Muscle of back (tissue), 13 donors: ENCODE measurements at places on chromosomes 12 and 14.

DNA sequence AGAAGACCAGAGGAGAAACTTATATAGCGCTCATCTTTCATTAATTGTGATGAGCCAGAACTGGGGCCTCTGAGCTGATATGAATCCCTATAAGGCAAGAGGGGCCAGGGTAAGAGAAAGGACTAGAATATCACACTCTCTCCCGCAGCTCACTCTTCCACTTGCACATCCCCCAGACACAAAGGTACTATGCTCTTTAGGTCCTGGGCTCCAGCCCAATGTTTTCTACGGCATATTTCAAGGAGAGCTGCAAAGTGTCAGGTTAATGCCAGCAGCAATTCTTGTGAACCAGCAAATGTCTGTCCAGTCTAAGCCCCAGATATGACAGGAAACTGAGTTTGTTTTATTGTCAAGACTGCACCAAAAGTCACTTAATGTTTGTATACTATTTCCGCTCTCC is 29.4 kb downstream of the PPP2R5E start:
- DNase-seq = no peak

- no peak for DNase-seq
These were observed 785 bp upstream of the NIN start for GRCh38 chr14:50831726-50832168.

DNA sequence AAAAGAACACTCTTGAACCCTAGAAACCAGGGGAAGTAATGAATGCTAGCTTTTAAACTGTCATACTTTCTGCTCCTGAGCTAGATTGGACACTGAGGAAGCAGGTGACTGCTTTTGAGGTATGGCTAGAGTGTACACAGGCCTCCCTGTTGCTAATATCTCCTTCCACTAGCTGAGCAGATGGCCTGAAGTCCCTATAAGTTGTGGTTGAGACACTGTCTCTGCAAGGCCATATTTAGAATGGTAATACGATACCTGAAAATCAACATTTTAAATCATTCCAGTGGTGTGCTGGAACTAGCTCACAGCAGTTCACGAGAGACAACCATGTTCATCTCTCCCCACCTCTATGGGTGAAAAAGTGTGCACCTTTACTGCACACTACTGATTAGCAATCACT is 46.4 kb upstream of the BMP4 start:
- DNase-seq = no peak

DNA sequence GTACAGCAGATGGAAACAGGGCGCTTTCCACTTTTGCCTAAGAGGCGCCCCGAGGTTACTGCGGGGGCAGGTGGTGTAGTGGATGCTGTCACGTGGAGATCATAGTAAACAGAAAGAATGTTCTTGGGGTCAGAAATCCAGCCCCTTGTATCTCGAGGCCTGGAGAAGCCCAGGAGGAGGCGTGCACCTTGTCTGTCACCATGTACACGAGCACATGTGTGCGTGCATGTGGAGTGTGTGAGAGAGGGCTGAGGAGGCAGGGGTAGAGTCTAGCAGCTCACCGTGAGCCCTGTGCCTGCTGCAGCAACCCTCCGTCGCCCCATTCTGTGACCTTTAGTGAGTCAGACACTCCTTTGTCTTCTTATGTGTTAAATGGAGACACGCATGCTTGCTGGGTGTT is 59.0 kb downstream of the CACNA1C start:
- DNase-seq = no peak
